ENCODE measurements at places on chromosomes 16 and 17.

DNA sequence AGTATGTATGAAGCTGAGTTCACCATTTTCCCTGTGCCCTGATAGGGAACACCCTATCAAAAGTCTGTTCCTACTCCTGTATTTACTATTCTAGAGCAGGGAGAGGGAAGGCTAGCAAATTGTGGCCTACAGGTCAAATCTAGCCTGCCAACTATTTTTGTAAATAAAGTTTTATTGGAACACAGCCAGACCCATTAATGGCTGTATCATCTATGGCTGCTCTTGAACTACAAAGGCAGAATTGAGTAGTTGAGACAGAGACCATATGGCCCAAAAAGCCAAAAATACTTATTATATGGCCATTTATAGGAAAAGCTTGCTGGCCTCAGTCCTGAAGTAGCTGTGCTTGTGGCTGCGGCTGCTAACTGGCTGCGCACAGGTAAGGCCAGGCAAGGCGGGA lies 4.3 kb upstream of the ALDOC start:
- DNase-seq, result no peak

DNA sequence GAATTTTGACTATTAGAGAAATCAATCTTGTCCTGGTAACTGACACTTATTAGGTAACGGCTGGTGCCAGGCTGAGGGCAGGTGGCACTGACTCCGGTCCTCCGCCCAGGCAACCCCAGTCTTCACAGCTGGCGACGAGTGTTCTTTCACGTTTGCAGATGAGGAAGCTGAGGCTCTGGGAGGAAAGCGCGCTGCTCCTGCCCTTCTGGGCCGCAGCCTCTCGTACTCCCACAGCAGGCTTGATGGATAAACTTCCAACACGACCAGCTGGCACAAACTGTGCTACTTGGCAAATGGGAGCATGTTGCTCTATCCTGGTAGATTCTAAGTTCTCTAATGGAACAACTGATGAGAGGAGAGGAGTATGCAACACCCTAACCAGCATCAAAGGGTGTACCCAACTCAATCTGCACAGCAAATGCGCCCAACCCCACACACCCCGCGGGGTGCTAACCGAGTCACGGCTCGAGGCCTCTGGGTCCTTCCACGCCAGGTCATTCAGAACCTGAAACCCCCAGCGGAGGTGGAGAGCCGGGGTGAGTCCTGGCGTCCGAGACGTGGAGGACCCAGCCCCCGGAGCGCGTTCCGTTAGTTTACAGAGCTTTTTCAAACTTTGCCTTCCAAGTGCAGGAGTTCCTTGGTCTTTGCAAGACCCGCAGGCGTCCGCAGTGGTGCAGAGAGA lies 477 bp upstream of the SLC47A1 start:
- peak; percentile 14 for DNase-seq

DNA sequence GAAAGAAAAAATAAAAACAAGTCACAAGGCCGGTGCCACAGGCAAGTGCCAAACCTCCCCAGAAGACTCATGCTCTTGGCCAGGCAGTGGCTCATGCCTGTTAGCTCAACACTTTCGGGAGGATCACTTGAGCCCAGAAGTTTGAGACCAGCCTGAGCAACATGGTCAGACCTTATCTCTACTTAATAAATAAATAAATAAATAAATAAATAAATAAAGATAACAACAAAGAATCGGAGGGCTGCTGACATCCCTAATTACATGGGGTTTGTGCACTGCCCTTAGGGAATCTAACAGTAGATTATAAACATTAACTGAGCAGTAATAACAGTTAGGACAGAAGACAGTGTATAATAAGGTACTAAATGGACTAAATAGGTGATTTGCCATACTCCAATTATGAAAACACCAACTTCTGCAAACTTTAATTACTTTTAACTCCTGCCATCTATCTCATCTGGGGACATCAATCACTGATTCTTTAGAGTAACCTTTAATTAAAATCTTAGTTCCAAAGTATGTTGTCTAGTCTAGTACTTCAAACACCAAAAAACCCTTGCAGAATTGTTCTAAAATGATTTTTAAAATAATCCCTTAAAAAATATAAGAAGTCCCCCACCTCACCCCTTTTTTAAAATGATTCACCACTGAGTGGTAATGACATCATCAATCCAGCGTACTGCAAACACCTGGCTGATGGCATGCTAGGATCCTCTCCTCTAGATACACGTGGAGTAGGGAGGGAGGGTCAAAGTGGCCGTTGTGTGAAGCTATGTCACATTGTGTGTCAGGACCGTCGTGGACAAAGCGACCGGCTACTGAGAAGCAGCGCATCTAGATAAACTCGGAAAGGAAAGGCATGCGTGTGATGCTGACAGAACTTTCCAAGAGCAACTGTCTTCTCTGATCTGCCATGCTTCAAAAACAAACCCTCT lies 28.5 kb downstream of the CYTH1 start:
- no peak for DNase-seq

GRCh38 chr17:51056813-51057510 lies 63.7 kb downstream of the SPAG9 start:
- DNase-seq, result peak; percentile 20

- DNase-seq, result no peak
Observed at GRCh38 chr17:63686138-63686685, 13.7 kb downstream of the LIMD2 start.

- DNase-seq, result no peak
Observed at GRCh38 chr17:80847496-80848230, 144.0 kb upstream of the CHMP6 start.

GRCh38 chr17:50575581-50576210 lies 15.2 kb downstream of the CACNA1G start:
- DNase-seq, result no peak

GRCh38 chr16:83023011-83023410 lies 396.2 kb downstream of the CDH13 start:
- DNase-seq, result no peak
